Activated T-cell treated with anti-CD3 and anti-CD28 coated beads for 48 hours (primary cell): ENCODE measurements at places on chromosomes 11 and 22.

GRCh38 chr11:1935156-1936071, 11.7 kb upstream of the MRPL23 start:
- DNase-seq: no peak

GRCh38 chr11:79461144-79461543, 20.3 kb upstream of the TENM4 start:
- no peak for DNase-seq

DNA sequence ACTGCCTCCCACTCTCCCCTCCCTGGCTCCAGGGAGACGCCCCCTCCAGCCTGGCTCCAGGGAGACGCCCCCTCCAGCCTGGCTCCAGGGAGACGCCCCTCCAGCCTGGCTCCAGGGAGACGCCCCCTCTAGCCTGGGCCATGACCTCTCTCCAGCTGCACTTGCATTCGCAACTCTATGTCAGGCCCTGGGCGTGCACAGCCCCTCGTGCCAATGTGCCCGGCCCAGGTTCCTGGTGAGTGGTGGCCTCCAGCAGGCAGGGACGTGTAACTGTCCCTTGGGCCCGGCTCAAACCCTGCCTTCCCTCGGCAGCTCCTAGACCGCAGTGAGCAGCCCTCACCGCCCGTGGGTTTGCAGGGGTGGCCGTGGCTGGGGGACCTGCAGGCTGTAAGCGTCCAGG, 6.9 kb downstream of the MUC6 start:
- no peak for DNase-seq

GRCh38 chr22:27419473-27419872, 382.1 kb downstream of the MN1 start:
- no peak for DNase-seq

- DNase-seq: no peak
Observed at GRCh38 chr11:111796696-111797095, 30.5 kb upstream of the PPP2R1B start.

- DNase-seq: no peak
Observed at GRCh38 chr11:34754171-34754823, 133.4 kb downstream of the EHF start.

GRCh38 chr22:26734339-26735018, 77.1 kb downstream of the MIAT start:
- no peak for DNase-seq

GRCh38 chr11:3849297-3849874, 6.1 kb upstream of the STIM1 start:
- DNase-seq: no peak

- no peak for DNase-seq
Observed at GRCh38 chr11:134393638-134394037, 18.4 kb downstream of the B3GAT1 start.

GRCh38 chr11:8335186-8335585, 71.5 kb upstream of the LMO1 start:
- DNase-seq: no peak

GRCh38 chr22:50267591-50268390, 2.4 kb downstream of the MAPK11 start:
- DNase-seq: peak; percentile 60

- no peak for DNase-seq
Observed at GRCh38 chr11:120579611-120580031, 68.1 kb downstream of the GRIK4 start.

DNA sequence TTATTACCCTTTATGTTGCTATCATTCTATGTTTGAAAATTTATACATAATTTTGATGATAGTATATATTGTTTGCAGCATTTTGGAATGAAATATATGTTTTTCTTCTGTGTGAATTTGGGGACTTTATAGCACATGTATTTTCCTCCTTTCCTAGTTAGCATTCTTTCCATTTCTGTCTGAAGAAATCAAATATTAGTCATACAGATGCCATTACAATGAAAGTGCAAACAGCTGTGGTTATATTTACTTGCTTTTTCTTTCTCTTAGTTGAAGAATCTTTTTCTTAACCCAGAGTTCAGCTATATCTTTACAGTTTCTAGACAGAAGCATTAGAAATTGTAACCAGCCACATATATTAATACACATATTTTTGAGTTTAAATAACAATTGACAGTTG, 753.1 kb upstream of the ARHGAP42 start:
- DNase-seq: no peak

- DNase-seq: no peak
Observed at GRCh38 chr11:16799221-16799620, 60.8 kb downstream of the C11orf58 start.

DNA sequence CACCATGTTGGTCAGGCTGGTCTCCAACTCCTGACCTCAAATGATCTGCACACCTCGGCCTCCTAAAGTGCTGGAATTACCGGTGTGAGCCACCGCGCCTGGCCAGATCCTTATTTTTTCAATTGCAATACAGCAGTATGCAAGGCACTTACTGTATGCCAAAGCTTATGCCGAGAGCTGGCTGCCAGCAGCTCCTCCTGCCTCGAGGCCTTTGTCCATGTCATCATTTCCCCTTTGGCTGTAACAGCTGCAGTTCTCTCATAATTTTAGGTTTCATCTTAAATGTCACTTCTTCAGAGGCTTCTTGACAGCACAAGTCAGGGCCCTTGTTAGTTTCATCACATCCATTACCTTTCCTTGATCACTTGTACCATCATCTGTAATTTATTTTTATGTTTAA, 1.5 kb upstream of the SREBF2 start:
- DNase-seq: no peak

GRCh38 chr11:4076774-4077173, 17.8 kb upstream of the RRM1 start:
- no peak for DNase-seq

DNA sequence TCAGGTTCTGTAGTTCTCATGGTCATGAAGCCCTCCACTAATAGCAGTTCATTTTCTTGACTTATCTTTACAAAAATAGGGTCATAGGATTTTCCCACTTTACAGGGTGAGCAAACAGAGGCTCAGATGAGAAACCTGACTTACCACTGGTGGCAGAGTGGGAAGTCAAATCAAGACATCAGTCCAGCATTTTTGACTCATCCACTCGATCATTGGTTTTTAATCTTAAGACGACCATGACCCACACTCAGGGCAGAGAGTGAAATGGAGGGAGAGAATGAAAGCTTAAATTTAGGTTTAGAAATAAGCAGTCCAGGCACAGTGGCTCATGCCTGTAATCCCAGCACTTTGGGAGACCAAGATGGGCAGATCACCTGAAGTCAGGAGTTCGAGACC, 42.1 kb downstream of the RTL6 start:
- DNase-seq: no peak

DNA sequence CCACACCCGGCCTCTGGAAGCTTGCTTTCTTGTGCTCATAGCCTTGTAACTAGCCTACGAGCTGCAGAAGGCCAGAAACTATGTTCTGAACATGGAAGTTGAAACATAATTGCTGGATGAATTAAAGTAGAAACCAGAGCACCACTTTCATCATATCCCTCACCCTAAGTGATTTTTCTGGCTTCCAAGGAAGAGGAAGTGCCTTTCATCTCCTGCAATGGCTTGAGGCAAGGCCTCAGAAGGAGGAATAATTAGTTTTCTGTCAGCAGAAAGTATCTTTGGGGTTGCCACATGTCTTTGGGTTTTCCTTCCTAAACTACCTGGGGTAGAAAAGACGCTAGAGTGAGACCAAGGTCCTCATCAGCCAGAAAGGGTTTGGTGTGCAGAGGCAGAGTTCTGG, 14.5 kb downstream of the RPL27A start:
- DNase-seq: no peak

DNA sequence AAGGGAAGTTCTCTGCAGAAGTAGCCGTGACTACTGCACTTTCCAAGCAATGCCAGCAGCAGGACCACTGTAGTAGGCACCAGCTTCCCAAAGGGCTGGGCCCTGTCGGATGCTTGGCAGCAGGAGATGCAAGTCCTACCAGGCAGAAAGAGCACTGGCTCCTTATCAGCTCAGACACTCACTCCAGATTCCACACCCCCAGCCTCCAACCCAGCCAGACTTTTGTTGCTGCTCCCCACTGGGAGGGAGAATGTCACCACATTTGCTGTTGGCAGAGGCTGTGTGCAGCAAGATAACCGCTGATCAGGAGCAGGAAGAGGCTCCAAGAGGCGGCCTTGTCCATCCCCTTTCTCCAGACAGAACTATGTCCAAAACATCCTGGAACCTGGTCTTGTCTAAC, 118.7 kb downstream of the C11orf58 start:
- no peak for DNase-seq

DNA sequence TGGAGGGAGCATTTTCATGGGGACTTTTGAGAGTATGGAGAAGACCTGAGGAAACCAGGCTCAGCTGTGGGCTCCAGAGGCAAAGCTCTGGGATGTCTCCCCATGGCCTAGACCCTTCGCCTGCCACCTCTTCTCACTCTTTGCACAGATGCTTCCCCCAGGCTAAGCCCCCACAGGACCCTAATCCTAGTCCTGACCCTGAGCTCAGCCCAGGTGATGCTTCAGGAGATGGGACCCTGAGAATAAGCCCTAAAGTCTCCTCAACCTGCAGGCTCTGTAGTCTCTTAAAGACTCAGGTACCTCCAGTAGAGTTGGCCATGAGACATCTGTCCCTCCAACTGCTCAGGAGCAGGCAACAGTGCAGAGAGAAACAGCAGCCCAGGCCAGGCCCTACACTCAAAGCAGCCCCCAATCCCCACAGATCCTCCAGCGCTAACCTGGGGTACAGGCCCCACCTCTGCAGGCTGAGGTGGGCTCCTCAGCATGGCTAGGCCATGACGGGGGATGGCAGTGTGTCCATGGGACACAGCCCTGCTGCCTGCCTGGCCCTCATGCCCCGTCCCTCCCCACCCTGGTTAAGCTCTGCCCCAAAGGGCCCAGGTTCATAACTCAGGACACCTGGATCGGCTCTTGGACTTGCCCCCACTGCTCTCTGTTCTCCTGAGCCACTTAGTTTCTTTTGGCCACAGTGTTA, 39.4 kb downstream of the GGTLC2 start:
- no peak for DNase-seq

DNA sequence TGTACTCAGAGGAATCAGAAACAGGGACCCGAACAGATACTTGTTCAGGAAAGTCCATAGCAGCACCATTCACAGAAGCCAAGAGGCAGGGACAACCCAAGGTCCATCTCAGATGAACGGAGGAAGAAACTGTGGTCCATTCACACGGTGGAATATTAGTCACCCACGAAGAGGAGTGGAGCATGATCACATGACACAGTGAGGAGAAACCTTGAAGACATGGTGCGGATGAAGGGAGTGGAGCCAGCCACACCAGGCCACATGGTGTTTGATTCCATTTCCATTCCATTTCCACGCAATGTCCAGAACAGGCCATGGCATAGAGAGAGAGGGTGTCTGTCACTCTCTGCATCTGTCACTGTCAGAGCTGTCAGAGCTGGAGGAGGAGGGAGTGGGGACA, 30.7 kb downstream of the NADSYN1 start:
- DNase-seq: no peak

DNA sequence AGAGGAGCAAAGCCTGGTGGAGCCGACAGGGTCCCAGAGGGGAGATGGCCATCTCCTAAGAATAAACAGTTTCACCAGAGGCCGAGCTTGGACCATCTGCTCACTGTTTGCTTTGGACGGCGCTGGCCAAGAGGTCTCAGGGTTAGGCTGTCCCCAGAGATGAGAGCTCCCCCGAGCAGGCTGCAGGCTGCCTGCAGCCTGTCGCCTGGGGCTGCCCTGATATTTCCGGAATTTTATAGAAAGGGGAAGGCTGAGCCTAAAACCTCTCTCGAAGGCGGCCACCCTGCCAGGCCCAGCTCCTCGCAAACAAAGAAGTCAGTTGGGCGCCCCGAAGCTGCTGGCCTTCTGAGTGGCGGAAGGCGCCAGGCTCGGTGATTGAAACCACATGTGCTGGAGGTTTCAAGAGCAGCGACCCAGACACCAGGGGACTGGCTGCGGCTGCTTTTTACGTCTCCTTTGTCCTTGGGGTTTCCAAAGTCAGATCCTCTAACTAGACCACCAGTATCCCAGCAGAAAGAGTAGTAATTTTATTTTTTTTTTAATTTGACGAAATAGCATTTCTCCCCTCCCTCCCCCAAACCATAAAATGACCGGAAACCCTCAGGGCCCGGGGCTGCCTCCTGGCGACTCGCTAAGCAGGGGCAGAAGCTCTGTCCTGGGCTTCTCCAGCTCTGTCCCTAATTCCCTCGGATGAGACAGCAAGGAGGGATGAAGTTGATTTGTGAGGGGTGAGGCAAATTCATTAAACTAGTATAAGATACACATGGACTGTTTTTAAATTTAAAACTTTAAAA, 57.4 kb downstream of the CLMP start:
- no peak for DNase-seq

DNA sequence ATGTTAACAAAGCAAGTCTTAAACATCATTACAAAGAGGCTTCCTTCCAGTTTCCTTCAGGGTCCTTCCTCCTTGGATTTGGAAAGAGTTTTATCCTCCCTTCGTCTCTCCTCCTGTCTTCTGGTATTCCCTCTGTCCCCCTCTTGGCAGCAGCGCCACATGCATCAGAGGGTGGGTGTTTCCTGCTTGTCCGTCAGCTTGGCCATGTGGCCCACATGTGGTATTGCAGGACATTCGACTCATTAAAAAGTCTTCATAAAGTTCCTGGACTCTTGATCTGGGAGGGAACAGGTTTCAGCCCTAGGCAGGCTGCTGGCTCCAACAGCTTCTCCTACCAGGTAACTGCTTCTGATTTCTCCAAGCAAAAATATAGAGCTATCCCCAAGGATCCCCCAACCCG, 189.8 kb downstream of the CSNK2A3 start:
- no peak for DNase-seq

DNA sequence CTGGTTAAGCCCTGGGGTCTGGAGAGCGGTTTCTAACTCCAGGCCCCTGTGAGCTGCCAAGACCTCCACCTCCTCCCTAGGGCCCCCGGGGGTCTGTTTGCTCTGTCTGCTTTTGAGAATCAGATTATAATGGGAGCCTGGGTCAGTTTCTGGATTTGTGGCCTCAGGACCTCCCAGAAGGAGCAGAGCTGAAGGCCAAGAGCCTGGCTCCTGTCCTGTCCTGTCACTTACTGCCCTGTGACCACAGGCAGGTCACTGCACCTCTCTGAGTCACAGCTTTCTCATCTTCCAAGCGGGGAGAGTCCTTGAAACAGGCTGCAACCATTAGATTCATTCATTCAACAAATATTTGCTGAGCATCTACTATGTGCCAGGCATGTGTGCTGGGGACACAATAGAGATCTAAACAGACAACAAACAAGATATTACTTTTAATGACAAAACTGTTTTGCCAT, 87.3 kb upstream of the FGF3 start:
- DNase-seq: no peak
